Midbrain (tissue), 1 donor: ENCODE measurements at places on chromosomes 16 and 17.

DNA sequence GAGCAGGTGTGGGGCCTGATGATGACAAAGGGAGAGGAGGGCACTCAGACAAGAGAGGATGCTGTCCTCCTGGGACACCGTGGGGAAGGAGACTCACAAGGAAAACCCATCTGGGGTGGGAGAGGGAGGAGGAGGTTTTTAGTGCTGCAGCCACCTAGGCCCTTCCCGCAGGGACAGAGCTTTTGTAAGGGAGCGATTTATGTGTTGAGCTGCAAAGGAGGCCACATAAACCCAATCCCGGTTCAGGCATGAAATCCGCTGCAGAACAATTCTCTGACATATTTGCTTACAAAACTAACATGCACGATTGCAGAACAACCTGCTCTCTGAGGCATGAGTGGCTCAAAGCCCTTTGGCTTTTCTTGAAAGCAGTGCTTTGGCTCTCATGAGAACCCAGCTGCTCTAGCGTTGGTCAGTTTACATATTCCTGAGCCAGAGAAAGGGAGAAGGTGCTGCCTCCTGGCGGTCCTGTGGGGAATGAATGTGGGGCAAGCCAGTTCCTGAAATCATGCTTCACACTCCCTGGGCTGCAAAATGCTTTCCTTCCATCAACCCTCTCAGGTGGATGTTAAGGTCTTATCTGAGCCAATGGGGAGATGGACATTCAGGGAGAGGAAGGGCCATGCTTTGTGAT, 122.4 kb upstream of the NLRP1 start:
- DNase-seq: peak; percentile 63

- no peak for DNase-seq
These were observed at the start of gene COPZ2 for GRCh38 chr17:48037036-48037837. Gene COPZ2, minus strand, starts transcription at chr17:48037797. Its CDS starts 20 bp downstream, at chr17:48037777.

DNA sequence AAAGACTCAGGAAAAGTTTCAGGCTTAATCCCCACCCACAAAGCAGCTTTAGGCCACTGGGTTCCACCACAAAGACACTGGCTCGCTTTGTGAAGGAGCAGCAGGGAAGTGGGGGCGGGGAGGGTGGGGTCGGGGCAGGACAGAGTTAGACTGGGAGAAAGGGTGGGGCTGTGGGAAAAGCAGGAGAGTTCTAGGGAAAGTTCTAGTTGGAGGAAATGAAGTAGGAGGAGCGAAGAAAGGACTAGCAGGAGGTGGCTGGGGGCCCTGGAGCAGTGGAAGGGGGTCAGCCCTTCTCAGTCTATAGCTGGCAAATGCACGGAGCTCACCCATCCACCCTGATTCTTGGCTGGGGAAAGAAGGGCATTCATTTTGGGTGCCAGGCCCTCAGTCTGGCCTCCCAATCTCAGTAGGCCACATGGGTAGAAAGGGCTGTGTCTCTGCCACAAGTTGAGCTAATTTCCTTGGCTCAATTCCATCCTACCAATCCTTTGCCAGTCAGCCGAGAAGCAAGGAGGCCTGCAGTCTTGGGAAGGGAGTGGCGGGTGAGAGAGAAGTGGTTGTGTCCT, 4.6 kb downstream of the INPP5K start:
- DNase-seq: peak; percentile 9

- DNase-seq: no peak
These were observed 2.1 kb upstream of the MRC2 start for GRCh38 chr17:62625184-62625869.

- DNase-seq: no peak
These were observed 10.4 kb downstream of the KCNH6 start for GRCh38 chr17:63533433-63534077.

GRCh38 chr16:2848933-2849725, 8.8 kb downstream of the PRSS22 start:
- DNase-seq: no peak

GRCh38 chr16:68421076-68421475, 27.2 kb downstream of the SMPD3 start:
- DNase-seq: no peak

DNA sequence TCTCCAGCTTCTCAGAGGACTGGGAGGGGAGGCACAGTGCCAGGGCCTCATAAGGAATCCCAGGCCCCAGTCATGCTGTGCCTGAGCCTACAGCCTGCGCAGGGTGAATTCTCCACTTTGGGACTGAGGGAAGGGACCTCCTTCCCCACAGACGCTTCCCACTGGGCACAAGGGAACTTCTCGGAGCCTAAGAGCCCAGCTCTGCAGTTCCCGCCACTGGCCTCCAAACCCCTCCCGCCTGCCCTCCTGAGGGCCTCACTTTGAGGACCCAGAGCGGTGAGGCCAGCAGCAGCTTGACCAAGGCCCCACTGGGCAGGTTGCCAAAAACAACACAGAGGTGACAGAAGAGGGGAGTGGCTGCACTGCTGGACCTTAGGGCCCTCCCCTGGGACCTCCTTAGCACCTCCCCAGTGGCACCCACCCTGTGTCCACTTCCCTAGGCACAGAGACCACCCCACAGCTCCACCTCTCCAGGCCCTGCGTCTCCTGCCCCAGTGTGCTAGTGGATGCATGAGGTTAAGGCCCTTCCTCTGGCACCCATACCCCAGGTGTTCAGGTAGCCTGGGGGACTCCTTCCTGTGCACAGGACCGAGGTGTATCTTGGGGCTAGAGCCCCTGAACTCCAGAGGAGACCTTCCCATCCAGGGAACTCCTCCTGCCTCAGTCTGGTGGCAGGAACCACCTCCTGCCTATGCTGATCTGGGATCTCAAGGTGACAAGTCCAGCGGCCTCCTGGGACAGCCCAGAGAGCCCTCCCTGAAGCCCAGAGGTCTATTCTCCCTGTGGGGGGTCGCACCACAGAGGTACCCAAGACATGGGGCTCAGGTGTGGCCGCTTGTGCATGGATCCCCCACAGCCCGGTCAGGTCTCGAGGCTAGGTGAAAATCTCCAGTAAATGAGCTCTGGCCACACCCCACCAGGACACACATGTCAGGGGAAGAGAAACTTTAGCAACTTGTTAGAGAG, 3.4 kb downstream of the CASKIN2 start:
- no peak for DNase-seq

DNA sequence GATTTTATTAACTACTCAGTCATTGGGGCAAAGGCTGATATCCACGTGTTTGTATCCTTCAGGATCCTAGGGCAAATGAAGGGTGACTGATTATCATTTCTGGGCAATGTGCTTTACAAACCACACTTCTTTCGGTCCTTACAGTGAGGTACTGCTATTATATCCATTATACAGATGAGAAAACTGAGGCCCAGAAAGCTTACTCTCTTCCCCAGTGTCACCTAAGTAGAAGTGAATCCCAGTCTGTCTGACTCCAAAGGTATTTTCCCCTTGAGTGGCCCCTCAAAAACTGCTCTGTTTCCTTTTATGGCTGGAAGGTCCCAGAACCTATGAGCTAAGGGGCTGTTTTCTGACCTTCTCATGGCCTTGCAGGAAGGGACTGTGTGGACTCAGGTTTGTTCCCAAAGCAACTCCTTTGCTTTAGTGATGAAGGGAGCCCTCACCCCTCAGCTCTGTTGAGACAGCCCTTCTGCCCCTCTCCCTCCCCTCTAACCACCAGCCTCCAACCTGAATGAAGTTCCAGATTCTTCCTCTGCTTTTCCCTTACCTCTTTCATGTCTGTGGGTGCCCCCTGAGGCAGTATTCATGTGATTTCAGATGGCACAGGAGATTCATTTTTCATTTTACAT, 27.4 kb upstream of the ADGRG1 start:
- no peak for DNase-seq

GRCh38 chr16:81061871-81062608, 15.0 kb downstream of the C16orf46 start:
- DNase-seq: no peak

DNA sequence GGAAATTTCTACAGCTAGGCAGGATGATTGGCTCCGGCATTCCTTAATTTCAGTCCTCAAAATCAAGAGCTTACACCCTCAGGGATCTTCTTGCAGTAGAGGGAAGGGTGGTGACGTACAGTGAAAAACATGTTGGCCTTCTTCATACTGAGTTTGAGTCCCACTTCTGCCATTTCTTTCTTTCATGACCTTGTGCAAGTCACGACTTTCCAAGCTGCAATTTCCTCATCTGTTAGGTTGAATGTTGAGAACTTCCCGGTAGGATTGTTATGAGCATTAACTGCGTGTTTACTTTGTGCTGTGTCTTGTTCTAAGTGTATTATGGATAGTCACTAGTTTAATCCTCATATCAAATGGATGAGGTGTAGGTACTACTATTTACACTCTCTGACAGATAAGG, 7.9 kb downstream of the SENP3 start:
- DNase-seq: no peak

DNA sequence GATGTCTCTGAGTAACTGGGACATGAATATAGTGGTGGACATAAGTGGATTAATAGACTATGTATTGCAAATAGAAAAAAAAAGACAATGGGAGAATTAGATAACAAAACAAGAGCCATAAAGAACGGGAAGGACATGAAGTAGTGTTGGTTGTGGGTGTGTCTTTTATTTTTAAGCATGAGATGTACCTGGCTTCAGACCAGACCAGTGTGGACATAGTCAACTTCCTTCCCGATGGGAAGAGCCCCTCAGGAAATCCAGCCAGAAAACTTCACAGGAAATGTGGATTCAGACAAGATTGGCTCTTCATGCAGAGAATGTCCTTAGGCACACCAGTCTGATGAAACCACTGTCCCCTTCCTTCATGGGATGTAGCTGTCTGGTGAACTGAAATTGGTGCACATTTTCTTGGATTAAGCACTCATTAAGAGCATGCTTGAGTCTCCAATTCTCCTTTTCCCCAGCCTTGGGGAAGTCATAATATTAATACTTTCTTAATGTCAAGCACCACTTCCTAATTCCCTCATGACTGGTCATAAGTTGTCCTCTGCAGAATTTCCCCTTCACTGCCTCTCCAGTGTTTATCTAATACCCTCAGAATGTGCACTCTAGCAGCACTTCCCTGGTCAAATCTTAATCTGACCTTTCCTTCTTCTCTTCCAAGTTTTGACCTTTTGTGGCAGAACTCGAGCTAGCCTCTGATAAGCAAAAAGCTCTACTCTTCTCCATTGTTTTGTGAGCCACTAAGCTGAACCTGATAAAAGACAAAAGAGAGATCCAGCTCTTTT, 350.6 kb upstream of the MAF start:
- no peak for DNase-seq

DNA sequence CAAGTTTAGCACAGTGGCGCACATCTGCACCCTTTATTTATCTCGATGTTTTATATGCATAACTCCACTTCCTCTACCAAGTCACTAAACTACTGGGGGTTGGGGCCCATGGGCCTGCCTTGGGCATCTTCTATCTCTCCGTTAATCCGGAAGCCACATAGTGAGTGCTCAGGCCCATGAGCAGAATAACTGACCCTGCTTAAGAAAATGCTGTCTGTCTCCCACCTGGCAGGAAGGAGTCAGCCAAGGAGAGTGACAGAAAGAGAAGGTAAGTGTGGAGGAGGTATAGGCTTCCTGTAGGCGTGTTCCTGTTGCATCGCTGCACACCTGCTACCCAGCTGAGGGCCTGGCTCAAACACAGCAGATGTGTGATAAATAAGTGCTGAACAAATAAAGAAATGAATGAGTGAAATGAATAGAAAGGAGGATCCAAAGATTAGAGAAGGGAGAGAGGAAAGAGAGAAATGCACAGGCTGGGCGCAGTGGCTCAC, 320.1 kb downstream of the SLC39A11 start:
- no peak for DNase-seq

DNA sequence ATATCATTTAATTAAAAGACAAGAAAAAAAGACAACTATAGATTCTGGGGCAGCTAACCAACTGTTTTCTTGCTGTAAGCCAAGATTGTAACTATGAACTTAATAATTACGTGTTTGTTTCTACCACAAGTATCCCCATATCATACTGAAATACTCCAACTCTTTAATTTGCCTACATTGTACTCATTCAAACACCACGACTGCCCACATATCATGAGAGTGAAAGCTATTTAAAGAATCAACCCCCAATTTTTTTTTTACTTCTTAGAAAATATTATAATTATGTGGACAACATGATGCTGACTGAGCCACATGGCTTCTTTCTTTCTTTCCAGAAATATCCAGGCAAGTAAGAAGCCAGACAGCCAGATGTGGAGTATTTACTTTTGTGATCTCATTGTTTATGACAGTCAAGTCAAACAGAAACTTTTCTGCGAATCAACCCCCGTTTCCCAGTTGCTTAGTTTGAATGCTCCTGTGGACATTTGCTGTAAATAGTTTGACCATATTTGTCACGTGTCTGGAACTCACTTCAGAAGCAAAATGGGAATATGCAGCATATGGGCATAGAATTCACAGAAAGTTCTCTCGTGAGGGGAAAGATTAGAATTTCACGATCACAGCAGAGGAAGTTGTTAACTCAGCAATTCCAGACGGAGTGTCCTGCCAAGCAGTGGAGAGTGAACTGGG, 126.8 kb upstream of the PSMD7 start:
- no peak for DNase-seq

GRCh38 chr17:8438441-8438840, 2.8 kb downstream of the NDEL1 start:
- no peak for DNase-seq

DNA sequence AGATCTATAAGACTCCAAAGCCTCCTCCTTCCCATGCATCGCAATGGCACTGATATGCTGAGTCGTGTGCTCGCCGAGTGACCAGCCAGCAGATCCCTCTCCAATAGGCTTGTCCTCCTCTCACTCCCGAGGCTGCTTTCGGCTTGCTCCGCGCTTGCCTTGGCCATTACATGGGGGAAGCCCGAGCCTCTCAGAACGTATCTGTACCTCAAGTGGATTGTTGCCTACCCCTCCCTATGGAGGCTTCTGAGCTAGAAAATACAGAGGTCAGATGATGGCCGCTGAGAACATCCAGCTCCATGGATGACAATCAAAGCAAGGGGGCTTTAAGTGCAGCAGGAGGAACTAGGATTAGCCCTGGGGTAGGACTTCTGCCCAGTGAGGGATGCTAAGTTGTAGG, 7.7 kb upstream of the NLRP1 start:
- DNase-seq: no peak

- DNase-seq: peak; percentile 32
These were observed 12.3 kb downstream of the RFFL start for GRCh38 chr17:35051183-35051578.

GRCh38 chr17:43027091-43028032, 2.3 kb downstream of the RND2 start:
- no peak for DNase-seq

DNA sequence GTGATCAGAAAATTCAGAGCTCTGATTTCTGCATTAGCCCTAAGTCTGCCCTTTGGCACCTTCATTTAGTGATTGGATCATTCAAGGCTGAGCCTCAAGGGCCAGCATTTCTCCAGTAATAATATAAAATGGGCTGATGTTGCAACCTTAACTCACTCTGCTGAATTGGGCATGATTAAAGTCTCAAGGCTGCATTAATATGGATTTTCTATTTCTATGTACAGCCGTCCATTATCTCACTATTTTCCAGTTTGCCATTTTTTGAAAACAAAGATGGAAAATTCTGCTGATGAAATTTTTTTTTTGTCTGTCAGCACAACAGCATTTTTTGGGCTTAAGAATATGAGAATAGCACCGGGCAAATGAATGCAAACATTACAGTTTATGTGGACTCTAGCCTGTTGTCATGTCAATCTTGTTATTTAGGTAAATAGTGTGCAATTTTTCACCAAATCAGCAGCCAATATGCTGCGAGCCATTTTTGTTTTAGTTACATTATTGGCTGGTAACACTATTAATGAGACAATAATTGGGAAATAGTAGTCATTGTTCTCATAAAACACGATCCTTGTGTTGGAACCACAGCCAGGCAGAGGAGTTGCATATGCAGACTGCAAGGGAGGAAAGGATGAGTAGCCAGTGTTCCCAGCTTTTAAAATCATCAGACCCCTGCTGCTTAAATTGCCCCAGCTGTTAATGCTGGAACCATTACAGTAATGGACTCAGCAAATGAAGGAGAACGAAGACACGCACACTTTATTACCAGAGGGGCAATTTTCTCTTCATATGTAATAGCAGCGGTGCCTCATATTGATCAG, 10.5 kb downstream of the FTO start:
- DNase-seq: no peak
